NCI-H1436 (cell line): ENCODE measurements at places on chromosomes 5 and 9.
A peak's percentile ranks its signal among the peaks of the same experiment; 100 is the strongest.

DNA sequence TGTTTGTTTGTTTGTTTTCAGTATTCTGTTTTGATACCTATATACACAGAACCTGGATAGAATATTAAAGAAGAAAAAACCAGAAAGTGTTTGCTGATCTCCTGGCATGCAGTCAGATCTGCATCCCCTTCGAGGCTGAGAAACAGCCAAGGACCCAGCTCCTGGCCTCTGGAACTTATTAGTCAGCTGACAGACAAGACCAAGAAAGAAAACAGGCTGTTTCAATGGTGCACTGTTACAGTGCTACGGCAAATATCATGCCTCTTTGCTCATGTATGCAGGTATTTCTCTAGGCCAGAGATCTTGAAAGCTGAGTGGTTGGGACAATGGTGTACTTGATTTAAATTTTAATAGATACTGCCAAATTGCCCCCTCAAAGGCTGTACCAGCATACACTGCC is 95.0 kb downstream of the C5orf15 start:
- no peak for DNase-seq

- peak; percentile 13 for DNase-seq
Measured at GRCh38 chr5:134240421-134240962, 14.6 kb upstream of the PPP2CA start.

DNA sequence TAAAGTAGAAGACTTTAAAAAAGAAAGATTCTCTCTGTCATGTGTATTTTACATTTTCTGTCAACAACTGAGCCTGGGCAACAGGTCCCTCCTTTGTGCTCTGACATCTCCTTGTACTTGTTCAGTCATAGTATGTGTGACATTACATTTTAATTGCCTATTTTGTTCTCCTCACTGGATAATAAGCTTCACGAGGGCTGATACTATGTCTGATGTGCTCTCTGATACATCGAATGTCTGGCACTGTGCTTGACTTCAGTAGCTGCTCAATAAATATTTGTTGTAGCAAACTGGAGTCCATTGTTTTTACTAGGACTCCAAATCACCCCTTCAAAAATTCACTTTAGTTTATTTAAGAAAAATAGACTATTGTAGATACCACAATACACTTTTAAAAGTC is 482.0 kb downstream of the RASEF start:
- no peak for DNase-seq

- DNase-seq, result no peak
Measured at GRCh38 chr9:121852241-121852640, 200.8 kb downstream of the DAB2IP start.

DNA sequence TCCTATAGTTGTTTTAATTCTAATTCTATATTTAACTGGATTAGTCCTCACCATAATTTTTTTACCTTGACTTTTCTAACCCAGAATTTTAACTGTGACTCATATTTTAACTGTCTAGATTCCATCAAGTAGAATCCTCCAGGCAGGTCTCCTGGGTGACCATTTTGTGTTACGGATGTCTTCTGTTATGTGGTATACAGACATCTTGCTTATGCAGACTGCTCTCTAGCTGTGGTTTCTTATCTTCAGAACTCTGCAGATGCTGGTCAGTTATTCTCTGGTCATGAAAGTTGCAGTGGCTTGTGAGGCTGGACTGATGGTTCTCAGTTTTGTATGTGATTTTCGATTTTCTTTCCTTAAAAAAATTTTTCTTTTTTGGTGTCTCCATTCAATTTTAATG is 139.4 kb downstream of the ATG10 start:
- no peak for DNase-seq

DNA sequence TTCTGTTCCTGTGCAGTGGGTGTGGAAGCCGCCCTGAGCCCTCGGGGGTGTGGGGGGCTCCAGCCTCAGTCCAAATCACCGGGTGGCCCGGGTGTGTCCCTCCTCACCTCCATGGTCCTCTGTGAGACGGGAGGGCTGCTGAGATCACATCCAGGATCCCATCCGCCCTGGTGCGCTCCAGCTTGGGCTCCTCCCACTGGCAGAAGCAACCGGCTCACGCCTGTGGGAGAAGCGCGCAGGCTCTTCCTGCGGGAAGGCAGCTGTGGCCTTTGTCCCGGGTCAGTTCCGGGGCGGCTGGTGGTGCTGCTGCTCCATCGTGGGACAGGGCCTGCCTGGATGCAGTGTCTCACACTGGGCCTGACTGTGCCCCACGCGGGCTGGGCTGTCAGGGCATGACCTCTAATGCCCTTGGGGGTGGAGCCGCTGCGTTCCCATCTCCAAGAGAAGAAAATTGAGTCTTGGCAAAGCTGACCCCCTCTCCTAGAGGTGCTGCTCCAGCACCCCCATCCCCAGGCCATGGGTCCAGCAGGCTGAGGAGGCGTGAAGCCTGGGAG is 18.5 kb downstream of the OLFM1 start:
- DNase-seq, result no peak

DNA sequence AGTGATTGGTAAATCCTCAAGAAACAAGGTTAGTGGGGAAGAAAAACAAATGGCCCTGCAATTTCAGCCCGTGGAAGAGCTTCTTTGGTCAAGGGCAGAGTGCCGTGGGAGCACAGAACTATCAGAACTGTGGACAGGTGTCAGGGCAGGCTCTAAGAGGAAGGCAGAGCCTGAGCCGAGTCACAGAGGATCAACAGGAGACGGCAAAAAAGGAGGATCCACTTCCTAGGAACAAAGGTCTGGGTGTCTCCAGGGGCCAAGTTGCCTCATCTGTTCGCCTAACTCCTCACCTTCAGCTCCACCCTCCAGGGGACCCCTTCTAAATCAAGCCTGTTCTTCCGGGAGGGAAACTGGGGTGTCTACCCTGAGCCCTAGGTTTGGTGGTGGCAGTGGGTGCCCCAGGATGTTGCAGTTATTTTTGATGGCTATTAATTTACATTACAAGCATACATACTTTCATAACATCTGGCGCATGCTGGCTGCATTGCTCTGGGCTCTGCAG is 88.0 kb downstream of the FEM1C start:
- DNase-seq, result no peak

DNA sequence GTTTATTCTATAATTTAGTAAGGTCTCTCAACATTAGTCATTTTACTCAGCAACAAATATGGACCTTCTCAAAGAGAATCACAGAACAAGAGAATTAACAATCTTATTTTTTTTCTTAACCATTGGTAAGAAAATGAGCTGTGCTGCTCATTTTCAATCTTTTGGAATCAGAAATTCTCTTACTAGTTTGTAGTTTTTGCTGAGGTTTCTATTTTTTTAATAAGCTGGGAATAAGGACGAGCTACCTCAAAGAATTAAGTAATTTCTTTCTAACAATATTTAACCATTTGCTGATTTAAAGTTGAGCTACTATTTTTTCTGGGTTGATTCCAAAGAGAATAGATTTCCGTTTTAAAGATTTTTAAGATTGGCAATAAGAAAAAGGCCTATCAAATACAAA is 44.2 kb downstream of the PLGRKT start:
- no peak for DNase-seq

GRCh38 chr5:95822043-95822541 is 434 bp downstream of the GLRX start:
- peak; percentile 67 for DNase-seq

GRCh38 chr5:154103233-154103632 is 64.5 kb downstream of the MFAP3 start:
- no peak for DNase-seq

DNA sequence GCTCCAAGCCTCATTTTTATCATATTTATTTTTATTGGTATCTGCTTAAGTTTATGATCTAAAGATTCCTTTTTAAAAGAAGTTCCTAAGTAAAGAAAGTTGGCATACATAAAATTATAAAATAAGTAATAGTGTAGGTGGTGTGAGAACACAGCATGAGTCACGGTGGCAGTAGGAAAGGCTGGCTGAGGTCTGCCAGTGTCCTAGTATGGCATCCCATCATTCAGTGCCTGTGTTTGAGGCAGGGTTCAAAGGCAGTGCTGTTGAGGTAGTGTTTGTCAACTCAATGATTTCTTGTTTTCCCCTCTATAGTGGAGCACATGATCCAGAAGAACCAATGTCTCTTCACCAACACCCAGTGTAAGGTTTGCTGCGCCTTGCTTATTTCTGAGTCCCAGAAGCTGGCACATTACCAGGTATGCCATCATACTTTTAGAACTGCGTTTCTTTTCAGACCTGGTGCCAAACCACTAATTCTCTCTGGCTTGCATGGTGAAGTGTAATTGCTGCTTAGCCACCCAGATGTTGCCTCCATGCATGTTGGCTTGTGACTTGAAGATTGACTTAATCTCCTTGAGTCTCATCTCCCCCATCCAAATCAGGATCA is 18.4 kb downstream of the ZNF346 start:
- no peak for DNase-seq

GRCh38 chr9:129467004-129467588 is 153.8 kb downstream of the C9orf50 start:
- DNase-seq, result no peak

- no peak for DNase-seq
Measured at GRCh38 chr5:172370648-172371545, 83.4 kb downstream of the SH3PXD2B start.

DNA sequence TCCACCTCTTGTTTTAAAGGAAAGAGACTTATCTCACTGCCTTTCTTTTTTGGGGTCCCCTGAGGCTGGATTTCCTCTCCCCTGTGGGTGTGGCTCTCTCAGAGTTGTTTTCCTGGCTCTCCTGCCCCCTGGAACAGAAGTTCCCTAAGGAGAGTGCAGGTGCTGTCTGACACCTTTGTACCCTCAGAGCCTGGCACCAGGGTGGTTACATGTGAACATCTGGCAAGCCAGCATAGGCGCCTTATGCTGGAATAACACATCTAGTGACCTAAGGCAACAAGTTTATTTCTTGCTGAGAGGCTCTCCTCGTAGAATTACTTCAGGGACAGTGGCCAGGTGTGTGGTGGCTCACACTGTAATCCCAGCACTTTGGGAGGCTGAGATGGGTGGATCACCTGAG is 172.9 kb upstream of the PTCH1 start:
- DNase-seq, result no peak

GRCh38 chr9:16217943-16218701 is 652.3 kb downstream of the BNC2 start:
- no peak for DNase-seq

- DNase-seq, result no peak
Measured at GRCh38 chr5:174789596-174789995, 65.2 kb downstream of the MSX2 start.

- no peak for DNase-seq
Measured at GRCh38 chr9:13113751-13114150, 165.7 kb downstream of the MPDZ start.

GRCh38 chr5:158534203-158534602 is 565.5 kb downstream of the EBF1 start:
- peak; percentile 72 for DNase-seq
